Right ventricle myocardium inferior (tissue), 1 donor: ENCODE measurements at places on chromosomes 5 and 9. TPM values are rescaled to one million over a fixed set of nuclear protein-coding genes. Genes with fewer than 3 reads are reported as not detected.
A peak's percentile ranks its signal among the peaks of the same experiment; 100 is the strongest.

ENDOG gene
- 84.4 TPM for total RNA-seq

ACOT12 gene
- not detected for total RNA-seq

FAM169A gene
- total RNA-seq = 3.0 TPM

KCNV2 gene
- not detected for total RNA-seq

SPAAR gene
- 9.6 TPM for total RNA-seq

MEIKIN gene
- not detected for total RNA-seq

DNA sequence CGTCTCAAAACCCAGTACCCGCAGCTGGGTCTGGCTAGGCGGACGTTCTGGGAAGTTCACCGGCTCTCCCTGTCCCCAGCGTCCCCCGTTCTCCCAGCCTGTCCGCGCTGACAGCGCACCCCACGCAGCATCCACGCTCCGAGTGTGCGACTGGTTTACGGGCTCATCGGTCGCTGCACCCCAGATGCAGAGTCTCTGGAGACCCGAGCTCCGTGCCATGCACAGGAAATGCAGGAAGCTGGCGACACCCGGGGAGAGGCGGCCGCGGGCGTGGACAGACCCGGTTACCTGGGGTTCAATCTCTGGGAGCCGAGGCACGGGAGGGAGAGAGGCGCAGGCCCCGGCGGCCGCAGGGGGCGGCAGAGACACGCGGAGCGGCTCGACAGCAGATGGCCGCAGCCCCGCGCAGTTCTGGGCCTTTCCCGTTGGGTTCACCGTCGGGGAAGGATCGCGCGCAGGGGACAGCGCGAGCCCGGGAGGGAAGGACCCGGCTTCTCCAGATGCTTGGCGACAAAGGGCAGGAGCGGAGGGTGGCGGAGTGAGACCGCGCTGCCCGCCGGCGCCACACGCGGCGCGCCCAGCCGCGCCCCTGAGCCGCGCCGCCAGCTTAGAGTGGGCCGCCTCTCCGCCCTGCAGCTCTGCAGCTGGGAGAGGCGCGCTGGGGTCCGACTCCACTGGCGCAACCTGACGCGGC, 558 bp downstream of the SHROOM1 start:
- peak; percentile 87 for DNase-seq

- no peak for DNase-seq
Observed at GRCh38 chr5:90690307-90690706, 131.7 kb downstream of the ADGRV1 start.

GRCh38 chr9:117412006-117412715, 2.7 kb downstream of the ASTN2 start:
- no peak for DNase-seq

GRCh38 chr9:117821954-117822353, 117.8 kb downstream of the TLR4 start:
- no peak for DNase-seq

GRCh38 chr5:137890845-137891244, 1.6 kb downstream of the PKD2L2 start:
- DNase-seq = no peak

DNA sequence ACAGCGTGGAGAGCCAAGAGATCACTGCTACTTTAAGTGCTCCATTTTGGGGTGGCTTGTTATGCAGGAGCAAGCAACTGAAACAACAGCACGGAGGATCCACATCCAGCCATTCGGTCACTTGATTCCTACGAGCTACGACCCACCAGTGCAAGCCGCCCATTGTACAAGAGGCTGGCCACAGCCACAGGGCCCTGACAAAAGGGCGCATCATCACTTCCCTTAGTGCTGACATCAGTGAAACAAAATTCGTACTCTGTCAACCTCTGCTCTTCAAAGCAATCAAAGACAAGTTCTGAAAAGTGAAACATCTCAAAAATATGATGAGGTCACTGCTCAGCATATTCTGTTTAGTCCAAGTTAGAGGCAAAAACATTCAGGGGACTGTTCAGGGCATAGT, 168.4 kb downstream of the GADD45G start:
- DNase-seq = no peak

- DNase-seq = no peak
Observed at GRCh38 chr9:126906091-126906490, 8.5 kb upstream of the RALGPS1 start.

DNA sequence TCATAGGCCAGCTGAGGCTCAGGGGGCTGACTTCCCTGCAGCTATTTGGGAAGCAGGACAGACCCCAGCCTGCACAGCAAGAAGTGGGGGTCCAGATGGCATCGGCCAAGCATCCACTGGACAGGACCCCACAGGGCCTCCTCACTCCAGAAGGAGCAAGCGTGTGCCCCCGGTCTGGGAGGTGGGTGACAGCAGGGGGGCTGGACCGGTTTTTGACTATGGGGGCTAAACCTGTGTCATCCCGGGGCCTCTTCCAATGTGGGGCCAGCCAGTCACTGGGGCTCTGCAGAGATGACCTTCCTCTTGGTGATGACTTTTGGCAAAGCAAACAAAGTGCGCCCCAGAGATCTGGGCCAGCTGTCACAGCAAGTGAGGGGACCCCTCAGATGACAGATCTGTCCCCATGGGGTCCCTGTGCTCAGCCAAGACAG, 163.9 kb downstream of the OLFM1 start:
- peak; percentile 47 for DNase-seq
